ENCODE measurements at places on chromosomes 16 and 17.

DNA sequence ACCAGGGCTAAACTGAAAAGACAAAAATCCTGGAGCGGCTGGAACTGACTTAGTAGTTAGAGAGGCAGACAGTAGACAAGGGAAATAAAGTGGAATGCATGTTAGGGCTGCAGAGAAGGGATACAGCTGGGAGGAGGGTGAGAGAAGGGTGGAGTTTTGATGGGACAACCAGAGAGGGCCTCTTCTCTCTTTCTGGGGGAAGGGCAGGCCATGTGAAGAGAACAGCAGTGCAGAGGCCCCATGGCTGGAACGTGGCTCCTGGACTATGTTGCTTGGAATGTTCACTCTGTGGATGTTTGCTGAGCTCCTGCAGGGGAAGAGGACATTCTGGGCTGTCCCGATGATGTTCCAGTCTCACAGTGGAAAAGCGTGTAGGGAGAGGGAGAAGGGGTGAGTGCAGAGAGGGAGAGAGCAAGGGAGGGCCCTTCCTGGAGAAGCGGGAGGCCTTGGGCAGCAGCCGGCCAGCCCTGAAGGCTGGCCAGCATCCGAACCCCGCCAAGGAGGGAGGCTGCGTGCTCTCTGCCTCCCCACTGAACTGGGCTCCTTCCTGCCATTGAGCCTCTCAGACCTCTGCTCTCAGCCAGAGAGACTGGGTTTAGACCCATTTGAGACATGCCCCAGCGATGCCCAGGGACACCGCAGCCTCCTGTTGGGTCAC is 33.1 kb upstream of the GSE1 start:
- DNase-seq, result no peak

DNA sequence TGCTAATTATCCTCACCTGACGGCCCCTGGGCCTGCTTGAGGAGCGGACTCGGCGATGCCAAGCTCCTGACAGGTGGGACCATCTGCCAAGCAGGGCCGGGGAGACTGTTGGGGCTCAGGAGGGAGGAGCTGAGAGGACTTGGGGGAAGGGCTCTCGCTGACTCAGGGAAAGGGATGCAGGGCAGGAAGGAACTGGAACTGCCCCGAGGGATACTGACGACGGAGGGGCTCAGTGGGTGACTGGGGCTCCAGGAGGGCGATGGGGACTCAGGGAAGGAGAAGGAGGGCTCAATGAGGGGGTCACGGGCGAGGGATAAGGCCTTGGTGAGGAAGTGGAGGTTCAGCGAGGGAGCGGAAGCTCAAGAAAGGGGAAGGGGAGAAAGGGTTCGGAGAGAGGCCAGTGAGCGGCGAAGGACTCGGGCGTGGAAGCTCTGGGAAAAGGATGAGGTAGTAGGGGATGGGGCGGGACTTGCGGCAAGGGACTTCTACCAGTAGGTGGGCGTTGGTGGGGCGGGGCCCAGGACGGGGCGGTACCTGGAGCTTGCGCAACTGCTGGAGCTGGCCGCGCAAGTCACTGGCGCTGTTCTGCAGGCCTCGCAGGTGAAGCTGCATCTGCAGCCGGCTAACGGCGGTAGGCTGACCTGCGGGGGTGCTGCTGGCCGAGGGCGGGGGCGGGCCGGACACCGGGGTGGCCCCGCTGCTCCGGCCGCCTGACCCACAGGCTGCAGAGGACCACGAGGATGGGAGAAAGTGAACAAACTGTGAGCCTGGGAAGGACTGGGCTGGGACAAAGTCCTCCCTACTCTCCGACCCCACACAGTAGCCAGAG is 46.5 kb downstream of the SRCIN1 start:
- DNase-seq, result peak; percentile 86

- DNase-seq, result no peak
Measured at GRCh38 chr17:4530799-4531730, 24.1 kb downstream of the MYBBP1A start.

- no peak for DNase-seq
Measured at GRCh38 chr16:46700048-46700447, 10.6 kb downstream of the ORC6 start.

DNA sequence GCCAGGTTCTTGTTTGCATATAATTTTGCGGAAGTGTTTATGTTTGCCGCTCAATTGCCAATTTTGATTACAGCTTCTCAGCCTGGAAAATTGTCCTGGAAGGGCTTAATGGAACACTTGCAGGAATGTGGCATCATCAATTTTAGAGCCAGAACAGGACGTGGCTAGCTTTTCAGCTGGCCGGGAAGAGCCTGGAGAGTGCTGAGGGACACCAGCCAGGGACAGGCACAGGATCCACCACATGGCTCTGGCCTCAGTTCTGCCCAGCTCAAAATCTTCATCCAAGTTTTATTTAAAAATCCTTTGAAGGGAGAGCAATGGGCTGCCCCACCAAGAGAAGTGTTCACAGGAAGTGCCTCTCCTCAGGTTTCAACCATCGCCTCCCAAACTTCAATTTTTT is 287.2 kb upstream of the HSBP1 start:
- no peak for DNase-seq

DNA sequence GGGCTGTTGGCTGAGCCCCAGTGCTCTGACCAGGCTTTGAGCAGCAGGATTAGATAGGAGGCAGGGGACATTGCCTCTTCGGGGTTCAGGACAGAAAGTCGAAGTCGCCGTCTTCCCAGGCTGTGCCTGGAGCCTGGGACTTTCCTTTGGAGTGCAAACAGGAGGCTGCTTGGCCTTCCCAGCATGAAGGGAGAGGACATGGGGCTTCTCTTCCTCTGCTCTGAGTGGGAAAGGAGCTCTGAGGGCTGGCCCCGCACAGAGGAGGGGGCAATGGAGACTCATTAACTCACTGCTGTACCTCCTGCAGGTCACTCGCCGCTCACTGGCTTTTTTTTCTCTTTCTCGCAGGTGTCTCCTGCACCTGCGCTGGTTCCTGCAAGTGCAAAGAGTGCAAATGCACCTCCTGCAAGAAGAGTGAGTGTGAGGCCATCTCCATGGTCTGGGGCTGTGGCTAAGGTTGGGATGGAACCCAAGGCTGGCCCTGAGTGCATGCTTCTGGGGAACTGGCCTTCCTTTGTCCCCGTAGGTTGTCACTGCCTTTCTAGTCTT is 642 bp downstream of the MT1F start:
- no peak for DNase-seq

DNA sequence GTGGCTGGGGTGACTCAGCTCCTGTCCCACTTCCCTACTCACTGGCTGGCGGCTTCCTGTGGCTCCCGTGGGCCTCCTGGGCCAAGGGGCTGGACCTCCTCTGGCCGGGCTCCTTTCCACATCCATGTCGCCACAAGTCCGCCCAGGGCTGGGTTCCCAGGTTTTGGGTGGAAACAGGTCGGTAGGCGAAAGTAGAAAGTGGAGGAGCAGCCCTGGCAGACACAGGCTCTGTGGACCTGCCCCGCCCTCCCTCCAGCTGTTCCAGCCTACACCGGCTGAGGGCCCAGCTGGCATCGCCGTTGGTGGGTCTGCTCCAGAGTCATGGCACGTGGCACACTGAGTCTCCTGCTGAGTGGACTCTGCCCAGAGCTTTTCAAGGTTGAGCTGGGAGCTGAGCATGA is 28.7 kb downstream of the GSE1 start:
- no peak for DNase-seq

GRCh38 chr17:57505841-57506773 is 239.0 kb downstream of the CCDC182 start:
- no peak for DNase-seq

- peak; percentile 44 for DNase-seq
Measured at GRCh38 chr16:1645914-1646525, 32.1 kb upstream of the JPT2 start.

DNA sequence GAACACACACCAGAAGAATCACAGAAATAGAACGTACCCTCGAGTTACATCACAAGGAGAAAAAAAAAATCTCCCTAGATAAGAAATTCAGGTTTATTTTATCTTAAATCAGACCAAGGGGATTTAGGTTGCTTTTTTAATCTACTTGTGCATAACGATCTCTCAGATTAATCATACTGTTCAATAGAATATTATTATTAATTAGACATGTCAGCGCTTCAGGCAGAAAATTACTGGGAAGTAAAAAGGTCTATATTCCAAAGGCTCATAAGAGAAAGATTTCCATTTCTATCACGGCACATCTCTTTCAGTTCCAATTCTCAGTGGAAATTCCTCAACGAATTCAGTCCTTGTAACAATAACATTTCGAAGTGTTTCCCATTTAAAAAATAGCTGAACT is 77.7 kb upstream of the PSMD7 start:
- DNase-seq, result no peak

DNA sequence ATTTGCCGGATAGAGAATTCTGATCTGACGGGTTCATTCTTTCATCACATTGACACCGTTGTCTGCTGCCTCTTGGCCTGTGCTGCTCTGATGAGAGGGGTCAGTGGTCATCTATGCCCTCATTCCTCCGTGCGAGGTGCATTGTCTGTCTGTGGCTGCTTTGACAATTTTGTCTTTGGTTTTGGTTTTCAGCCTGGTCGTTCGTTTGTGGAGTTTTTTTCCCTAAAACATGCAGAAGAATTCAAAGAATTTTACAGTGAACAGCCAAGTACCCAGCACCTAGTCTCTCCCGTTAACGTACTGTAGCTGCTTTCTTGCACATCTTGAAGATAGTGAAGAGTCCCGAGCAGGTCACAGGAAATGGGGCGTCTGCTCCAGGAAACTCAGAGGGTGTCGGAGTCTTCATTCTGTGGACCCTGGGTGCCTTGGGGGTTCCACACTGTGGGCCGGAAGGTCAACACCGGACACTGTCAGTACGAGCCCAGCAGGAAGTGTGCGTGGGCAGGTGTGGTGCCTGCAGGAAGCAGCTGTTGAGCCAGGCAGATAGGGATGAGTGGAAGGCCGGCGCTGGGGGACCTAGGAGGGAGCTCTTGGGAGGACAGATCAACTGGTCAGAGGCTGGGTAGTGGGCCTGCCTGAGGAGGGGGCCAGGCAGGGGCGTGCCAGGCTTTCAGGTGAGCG is 28.2 kb downstream of the CRAMP1 start:
- no peak for DNase-seq

Measured in CD4-positive, alpha-beta T cell treated with Interleukin-6 at 100 ng/mL for 8 hours (primary cell).